ENCODE measurements at places on chromosomes 2 and 18. TPM values are rescaled to one million over a fixed set of nuclear protein-coding genes. Genes with fewer than 3 reads are reported as not detected.

The SH2D6 gene
- total RNA-seq = not detected

The HOXD11 gene
- not detected for total RNA-seq

The KATNAL2 gene
- 4.6 TPM for total RNA-seq

The CD207 gene
- total RNA-seq = 5.3 TPM

The SNX17 gene
- total RNA-seq = 72.6 TPM

The OSGEPL1 gene
- total RNA-seq = 29.6 TPM

The ZSWIM2 gene
- total RNA-seq = not detected

The ATP6V1B1 gene
- total RNA-seq = 24.9 TPM

The TUBB8B gene
- total RNA-seq = not detected

The HOXD4 gene
- 0.33 TPM for total RNA-seq

The HK2 gene
- 37.9 TPM for total RNA-seq

The SPEG gene
- total RNA-seq = 17.4 TPM

The UGT1A7 gene
- total RNA-seq = not detected

The TMEM37 gene
- 5.1 TPM for total RNA-seq

The CXCR1 gene
- 0.33 TPM for total RNA-seq

The FBXO36 gene
- 6.3 TPM for total RNA-seq

The ASAP2 gene
- total RNA-seq = 54.6 TPM

The LIPG gene
- 20.2 TPM for total RNA-seq

The TBR1 gene
- 1.7 TPM for total RNA-seq

The TMEM185B gene
- total RNA-seq = 23.6 TPM

The SH3BP4 gene
- total RNA-seq = 40.6 TPM

The PFN4 gene
- 4.1 TPM for total RNA-seq

The FRZB gene
- 66.1 TPM for total RNA-seq

The INPP5D gene
- total RNA-seq = 8.0 TPM

The COLEC12 gene
- total RNA-seq = 67.2 TPM

The DSG4 gene
- total RNA-seq = not detected

The KCMF1 gene
- total RNA-seq = 49.3 TPM

The COL4A4 gene
- 11.7 TPM for total RNA-seq

The MYO7B gene
- total RNA-seq = 0.60 TPM

The NIFK gene
- 78.8 TPM for total RNA-seq

The PDE11A gene
- 4.4 TPM for total RNA-seq

The RBM44 gene
- 2.6 TPM for total RNA-seq

The C2orf81 gene
- 3.1 TPM for total RNA-seq

The CCDC148 gene
- 13.1 TPM for total RNA-seq

The NAT8 gene
- not detected for total RNA-seq

The KIAA2012 gene
- not detected for total RNA-seq

The FSHR gene
- total RNA-seq = not detected

The SCN1A gene
- total RNA-seq = 10.5 TPM

The EFHD1 gene
- total RNA-seq = 5.9 TPM

The IL36A gene
- not detected for total RNA-seq

The EIF2B4 gene
- 30.0 TPM for total RNA-seq

The SPC25 gene
- total RNA-seq = 13.1 TPM

The C18orf63 gene
- total RNA-seq = not detected

The BMP10 gene
- not detected for total RNA-seq

The DNAH7 gene
- total RNA-seq = 6.1 TPM

The HOXD12 gene
- total RNA-seq = not detected

The RTP5 gene
- not detected for total RNA-seq

The HJURP gene
- 9.8 TPM for total RNA-seq

The HNRNPLL gene
- 120 TPM for total RNA-seq

The OSR1 gene
- total RNA-seq = 12.0 TPM

The STAM2 gene
- 63.7 TPM for total RNA-seq

The OTOS gene
- not detected for total RNA-seq

The CTAGE1 gene
- total RNA-seq = not detected

The SOCS6 gene
- 37.9 TPM for total RNA-seq

The MROH2A gene
- total RNA-seq = not detected

The DSG1 gene
- 8.5 TPM for total RNA-seq

The PRR30 gene
- total RNA-seq = not detected

The ABCG5 gene
- total RNA-seq = 0.27 TPM

The ADD2 gene
- total RNA-seq = 64.5 TPM

The ANKRD30BL gene
- 7.3 TPM for total RNA-seq
